Neural crest cell (in vitro differentiated cells): ENCODE measurements at places on chromosomes 13 and 19.
A peak's percentile ranks its signal among the peaks of the same experiment; 100 is the strongest.

DNA sequence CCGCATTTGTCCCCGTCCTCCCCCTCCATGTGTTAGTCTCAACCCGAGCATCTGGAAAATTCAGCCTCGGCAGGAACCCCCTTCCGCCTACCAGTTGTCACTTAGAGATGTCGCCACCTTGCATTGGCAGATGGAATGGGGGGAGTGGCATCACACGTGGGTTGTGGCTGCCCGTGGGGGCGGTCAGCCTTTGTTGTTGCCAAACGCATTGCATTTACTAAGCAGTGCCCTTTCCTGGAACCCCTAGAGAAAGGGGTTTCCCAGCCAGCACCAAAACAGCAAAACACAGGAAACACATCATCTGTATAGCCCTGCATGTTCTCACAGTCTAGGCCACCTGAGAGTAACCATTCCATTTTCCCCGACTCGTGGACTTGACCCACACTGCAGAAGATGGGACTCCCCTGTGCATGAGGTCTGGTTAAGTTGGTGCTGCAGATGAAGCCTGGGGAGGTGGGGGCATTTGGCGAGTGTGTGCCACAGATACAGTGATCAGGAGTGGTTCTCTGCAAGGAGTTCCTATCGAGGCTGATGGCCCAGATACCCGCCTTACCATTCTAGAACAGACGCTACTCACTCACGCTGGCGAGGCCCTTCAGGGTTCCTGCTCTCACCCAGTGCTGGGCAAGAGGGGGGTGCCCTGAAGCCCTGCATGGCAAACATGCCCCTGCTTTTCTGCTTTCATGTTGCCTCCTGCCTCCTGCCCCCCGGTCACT is 38.3 kb downstream of the TMED1 start:
- DNase-seq = no peak

DNA sequence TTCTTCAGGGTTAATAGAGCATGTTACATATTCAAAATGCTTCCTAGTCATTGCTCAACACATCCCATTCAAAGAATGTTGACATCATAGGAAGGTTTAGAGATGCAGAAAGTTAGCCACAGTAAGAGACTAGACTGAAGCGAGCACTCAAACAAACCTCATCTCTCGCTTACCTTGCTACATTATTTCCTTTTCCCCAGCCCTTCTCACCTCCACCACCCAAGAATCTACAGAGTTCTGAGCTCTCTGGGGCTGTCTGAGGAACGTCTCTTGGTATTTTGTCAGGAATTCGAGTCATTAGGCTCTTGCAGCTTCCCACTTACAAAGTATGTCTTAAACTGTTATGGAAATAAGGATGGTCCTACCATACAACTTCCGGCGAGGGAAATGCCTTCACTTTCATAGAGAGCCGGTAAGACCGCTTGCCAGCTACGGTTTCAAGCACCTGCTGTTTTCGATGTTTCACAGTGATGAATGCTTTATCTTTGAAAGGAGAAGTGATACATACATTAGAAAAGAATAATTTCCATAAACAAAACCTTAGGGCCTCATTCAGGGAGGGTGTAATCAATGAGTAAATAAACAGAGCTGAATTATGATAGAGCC is 65.1 kb downstream of the FLT1 start:
- DNase-seq = no peak

GRCh38 chr19:10183926-10184325 is 10.8 kb downstream of the DNMT1 start:
- DNase-seq = no peak

DNA sequence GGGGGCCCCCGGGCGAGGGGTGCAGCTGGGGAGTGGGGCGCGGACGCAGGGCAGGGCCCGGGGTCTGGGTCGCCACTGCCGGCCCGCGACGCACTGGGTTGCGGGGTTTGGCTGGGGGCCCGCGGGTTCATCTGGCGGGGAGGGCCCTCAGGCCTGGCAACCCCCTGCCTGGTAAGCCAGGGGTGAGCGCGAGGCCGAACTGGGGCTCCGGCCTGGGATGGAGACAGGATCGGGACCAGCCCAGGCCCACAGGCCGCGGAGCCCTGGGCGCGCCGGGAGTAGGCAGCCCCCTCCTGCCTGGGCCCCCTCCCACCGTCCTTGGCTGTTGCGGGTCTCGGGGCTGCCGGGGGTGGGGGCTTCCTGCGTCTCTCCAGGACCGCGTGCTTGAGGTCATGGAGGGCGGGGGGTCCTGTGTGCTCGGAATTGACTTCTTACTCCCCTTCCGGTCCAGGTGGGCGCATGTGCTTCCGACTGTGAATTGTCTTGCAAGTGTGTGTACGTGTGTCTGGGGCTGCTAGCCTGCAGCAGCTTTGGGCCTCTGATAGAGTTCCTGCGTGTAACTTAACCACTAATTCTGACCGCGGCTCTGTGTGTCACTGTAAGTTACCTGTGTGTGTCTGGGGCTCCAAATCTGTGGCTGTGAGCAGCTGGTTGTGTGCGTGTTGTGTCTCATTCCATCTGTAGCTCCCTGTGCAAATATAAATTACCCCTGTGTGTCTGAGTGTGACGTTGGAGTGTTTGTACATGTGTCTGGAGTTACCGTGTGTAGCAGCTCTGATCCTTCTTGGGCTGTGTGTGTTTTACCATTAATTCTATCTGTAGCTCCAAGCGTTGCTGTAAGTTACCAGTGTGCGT is 751 bp downstream of the GRAMD1A start:
- no peak for DNase-seq

DNA sequence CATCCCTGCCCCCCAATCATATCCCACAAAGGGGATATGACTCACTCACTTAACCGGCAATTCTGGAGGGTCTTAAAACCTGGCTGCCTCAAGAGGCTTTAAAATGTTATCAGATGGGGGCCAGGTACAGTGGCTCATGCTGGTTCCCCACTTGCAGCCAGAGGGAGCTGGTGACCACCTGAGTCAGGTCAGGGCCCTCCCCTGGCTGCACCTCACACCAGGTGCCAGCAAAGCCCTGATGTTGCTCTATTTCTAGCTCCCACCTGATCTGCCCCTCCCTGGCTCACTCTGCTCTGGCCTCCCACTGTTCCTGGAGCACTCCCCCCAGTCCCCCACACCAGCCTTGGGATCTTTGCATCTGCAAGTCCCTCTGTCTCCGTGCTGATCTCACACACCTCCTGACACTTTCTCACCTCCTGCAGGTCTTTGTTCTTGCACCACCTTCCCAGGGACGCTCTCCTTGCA is 14.2 kb downstream of the HPN start:
- no peak for DNase-seq

GRCh38 chr19:1016647-1017114 is 4.2 kb downstream of the TMEM259 start:
- DNase-seq = no peak

GRCh38 chr13:97258801-97259200 is 36.7 kb downstream of the MBNL2 start:
- DNase-seq = no peak

GRCh38 chr13:102642475-102642874 is 45.7 kb downstream of the TPP2 start:
- no peak for DNase-seq

- no peak for DNase-seq
These were observed 201.5 kb upstream of the GPR12 start for GRCh38 chr13:26961890-26962615.

DNA sequence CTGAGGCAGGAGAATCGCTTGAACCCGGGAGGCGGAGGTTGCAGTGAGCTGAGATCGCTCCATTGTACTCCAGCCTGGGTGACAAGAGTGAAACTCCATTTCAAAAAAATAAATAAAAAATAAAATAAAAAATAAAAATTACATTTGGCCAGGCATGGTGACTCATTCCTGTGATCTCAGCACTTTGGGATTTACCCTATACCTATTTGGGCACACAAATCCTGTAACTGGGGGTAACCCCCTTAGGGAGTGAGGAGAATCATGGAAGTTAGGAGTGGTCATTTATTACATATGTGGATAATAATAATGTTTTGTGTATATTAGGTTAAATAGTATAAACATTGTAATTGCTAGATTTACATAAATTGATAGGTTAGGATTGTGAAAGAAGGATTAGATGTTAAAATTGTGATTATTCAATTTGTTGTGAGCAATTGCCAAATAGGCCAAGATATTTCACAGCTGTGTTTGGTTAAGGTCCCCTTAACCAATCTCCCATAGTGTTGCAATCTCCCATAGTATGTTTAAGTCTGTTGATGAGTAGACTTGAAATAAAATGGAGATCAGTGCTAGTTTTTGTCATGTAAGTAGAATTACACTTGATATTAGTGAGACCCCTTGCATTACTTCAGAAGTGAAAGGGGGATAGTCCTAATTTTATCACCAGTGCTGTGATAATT is 30.7 kb downstream of the ZNF844 start:
- no peak for DNase-seq

DNA sequence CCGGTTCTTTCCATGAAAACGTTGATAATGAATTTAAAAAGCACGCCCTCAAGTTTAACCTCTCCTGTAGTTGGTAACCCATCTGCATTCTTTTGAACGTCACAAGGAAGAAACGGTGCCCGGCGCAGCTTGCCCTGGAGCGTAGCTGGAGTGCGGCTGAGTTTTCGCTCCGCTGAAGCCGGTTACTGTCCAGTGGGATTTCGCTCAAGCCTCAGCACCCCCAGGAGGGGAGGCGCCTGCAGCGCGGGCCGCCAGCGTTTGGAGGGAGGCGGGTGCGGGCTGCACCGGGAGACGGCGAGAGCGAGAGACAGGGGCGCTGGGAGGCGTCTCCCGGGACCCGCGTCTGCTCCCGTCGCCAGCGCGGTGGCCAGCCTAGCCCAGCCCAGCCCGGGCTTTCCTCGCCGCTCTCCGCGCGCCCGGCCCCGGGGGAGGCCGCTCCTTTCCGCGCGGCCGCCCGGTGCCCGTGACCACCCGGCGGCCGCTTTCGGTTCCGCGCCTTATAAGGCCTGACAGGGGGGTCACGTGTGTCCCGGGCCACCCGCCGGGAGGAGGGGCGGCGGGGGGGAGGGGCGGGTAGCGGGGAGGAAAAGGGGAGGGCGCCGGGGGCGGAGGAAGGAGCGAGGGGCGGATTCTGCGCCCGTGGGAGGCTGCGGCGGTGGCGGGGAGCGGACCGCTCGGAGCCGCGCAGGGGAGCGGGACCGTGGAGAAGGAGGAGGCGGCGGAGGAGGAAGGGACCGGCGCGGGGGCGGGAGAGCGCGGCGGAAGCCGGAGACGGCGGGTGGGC is 8.3 kb upstream of the DGKH start:
- DNase-seq = peak; percentile 80

GRCh38 chr19:29927944-29928625 is 14.0 kb upstream of the URI1 start:
- peak; percentile 31 for DNase-seq

DNA sequence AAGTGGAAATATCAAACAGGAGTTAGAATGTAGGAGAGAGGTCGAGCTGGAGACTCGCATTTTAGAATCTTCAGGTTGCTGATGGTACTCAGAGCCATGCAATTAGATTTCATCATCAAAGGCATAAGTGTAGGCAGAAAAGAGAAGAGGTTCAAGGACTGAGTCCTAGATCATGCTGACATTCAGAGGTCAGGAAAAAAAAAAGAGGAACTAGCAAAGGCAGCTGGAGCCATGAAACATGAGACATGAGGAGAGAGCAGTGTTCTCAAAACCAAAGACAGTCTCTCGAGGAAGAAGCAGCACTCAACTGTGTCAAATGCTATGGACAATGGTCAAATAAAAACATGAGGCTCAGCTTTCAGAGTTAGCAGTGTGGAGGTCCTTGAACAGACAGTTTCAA is 12.4 kb upstream of the TPP2 start:
- no peak for DNase-seq

DNA sequence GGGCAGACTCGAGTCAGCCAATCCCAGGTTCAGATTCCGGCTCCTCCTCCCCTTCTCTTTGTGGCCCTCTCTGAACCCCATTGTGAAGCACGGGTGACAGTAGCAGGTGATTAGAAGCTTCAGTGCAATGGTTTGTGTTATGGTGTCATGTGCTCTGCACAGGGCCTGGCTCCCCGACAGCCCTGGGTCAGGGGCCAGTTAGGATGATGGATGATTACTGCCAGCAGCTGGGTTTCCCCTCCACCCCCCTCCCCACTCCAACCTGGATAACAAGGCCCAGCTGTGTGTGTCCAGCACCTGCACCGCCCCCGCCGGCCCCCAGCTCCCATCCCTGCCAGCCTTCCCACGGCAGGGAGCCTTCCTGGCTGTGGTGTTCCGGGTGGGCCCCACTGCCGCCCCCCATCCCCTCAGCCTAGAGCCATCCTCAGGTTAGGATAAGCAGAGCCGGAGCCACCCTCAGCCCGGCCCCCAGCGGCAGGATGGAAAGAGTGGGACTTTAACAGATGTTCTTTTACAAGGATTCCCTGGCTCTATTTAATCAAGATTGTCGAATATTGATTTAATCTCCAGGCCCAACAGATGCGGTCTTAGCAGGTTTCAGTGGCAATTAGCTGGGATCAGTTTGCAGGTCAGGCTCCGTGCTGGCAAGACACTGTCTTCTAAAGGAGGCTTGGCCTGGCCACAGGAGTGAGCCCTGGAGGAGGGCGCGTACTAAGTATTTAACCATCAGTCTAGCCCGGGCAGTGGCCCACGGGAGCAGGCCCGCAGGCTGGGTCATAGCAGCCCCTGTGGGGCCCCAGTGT is 156.2 kb downstream of the SIPA1L3 start:
- DNase-seq = peak; percentile 14

GRCh38 chr13:49248622-49249002 is 887 bp downstream of the CDADC1 start:
- DNase-seq = no peak

GRCh38 chr19:58394821-58395219 is 636 bp upstream of the RNF225 start:
- no peak for DNase-seq

DNA sequence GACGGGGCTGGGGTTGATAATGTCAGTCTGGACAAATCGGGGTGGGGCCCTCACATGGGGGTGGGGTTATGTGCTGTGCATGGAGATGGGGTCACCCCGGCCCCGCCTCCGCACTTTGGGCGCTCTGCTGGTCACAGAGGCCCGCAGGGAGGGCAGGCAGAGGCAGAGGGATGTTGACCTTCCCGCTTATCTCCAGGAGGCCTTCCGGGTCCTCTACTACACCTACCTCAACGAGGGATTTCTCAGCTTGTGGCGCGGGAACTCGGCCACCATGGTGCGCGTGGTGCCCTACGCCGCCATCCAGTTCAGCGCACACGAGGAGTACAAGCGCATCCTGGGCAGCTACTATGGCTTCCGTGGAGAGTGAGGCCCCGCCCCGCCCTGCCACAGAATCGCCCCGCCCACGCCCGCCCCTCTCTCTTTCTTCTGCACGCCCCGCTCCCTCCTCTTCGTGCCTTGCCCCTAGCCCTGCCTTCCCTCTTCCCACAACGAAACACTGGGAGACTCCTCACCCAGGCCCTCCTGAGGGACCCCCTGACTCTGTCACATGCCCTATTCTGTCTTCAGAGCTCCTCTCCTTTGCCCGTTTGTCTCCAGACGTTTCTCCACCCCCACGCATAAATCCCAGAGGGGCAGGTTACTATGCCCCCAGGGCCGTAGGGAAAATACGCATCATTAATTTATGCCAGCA is 32.8 kb downstream of the TMEM161A start:
- DNase-seq = peak; percentile 74

DNA sequence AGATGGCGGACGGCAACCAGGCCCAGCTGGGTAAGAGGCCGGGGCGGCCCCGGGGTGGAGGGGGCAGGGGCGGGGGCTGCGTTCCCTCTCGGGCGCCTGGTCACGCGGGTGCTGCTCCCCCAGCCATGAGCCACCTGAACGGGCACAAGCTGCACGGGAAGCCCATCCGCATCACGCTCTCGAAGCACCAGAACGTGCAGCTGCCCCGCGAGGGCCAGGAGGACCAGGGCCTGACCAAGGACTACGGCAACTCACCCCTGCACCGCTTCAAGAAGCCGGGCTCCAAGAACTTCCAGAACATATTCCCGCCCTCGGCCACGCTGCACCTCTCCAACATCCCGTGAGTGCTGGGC is 11.1 kb downstream of the PTBP1 start:
- no peak for DNase-seq

GRCh38 chr13:99960663-99961311 is 10.8 kb downstream of the ZIC5 start:
- no peak for DNase-seq

- DNase-seq = no peak
These were observed 55.2 kb downstream of the ELF1 start for GRCh38 chr13:40963927-40964326.
